ENCODE measurements at places on chromosomes 5 and 9.
A peak's percentile ranks its signal among the peaks of the same experiment; 100 is the strongest.

DNA sequence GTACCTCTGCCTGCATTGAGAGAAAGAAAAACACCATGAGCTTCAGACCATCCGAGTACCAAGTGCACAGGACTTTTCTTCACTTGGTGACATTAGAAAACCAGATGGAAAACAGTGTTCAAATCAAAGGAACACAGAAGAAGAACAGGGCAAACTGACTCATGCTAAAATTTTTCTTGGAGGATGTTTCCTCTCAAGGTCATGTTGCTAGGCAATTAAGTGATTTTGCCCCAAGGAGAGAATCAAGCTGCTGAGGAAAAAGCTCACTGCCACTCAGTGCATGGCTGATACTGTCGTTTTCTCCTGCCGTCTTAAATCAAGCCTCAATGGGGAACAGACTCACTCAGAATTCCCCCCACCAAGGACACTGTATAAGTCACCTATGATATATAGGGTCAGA, 57.9 kb upstream of the SIMC1 start:
- DNase-seq, result no peak

DNA sequence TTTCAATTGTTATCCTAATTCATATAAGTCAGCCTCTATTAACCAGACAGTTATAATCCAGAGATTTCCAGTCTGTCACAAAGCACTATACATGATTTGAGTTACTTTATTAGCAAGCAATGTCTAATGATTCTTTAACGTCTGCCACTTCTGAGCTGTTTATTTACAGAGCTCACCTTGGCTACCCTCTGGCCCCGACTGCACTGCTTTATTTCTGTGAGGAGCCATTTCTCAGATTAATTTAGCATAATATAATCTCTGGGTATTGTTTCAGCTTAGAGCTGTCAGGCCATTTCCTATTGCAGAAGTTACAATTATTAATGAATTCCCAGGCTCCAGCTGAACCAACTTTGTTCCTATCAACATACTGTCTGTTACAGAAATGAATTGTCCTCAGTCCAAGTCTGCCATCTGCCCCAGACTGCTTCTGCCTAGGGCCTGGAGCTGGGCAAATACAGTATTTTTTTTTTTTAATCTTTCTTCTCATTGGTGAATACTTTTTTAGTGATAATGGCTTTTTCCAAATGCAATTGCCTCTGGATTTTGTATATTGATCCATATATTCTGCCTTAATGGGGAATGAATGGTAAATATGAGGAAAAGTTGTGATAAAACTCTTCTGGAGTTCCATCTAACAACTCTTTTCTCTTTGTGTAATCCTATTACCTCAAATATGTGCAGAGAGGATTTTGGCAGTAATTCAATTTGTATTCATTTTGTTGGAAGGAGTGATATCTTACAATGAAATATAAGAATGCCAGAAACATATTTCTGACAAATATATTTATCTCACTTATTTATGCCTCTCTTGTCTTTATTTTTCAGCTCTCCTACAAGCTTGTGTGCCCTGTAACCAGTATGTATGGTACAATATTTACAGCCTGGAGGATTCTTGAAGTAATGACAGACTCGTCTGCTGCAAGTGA, 104.7 kb downstream of the FOCAD start:
- DNase-seq, result no peak

- no peak for DNase-seq
These were observed 195.7 kb downstream of the CRB2 start for GRCh38 chr9:123551734-123552133.

DNA sequence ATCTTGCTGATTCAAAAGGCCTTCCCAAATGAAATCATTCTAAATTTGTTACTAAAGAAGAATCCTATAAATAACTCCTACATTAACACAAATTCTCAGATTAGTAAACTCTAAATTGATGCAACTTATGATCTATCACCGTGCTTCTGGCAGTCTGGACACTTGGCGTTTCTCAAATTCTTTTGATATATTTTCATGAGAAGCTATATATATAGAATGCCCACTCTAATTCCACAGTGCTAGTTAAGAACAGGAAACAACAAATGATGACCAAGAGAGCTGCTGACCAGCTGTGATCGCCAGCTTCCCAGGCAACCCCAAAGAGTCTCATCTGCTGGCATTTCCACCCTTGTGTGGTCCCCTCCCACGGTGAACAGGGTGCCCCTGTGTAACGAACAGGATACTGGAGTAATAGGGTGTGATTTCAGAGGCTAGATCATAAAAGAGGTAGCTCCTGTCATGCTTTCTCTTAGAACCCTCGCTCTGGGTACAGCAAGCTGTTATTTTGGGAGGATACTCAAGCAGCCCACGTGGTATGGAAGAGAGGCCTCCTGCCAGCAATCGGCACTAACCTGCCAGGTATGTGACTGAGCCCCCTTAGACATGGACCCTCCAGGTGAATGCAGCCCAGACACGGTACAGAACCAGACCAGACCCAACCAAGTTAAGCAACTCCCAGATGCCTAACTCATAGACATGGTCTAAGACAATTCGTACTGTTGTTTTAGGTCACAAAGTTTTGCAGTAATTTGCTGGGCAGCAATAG, 64.7 kb downstream of the CDC14B start:
- DNase-seq, result no peak

DNA sequence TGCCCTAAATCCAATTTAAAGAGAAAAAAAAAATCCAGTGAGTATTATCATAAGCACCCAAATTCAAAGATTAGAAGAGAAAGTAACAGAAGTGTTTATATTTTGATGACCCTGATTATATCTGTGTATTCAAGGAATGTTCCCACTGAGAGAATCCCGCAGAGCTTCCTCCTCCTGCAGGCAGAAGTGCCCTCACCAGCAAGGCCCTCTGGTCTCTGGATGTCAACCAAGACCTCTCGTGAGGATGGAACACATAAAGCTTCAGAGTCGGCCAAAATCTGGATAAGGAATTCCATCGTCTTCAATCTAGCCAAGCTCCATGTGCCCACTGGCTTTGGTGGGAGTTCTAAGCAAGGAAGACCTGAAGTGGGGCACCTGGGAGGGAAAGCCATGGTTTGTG, 18.1 kb downstream of the PTCH1 start:
- no peak for DNase-seq

DNA sequence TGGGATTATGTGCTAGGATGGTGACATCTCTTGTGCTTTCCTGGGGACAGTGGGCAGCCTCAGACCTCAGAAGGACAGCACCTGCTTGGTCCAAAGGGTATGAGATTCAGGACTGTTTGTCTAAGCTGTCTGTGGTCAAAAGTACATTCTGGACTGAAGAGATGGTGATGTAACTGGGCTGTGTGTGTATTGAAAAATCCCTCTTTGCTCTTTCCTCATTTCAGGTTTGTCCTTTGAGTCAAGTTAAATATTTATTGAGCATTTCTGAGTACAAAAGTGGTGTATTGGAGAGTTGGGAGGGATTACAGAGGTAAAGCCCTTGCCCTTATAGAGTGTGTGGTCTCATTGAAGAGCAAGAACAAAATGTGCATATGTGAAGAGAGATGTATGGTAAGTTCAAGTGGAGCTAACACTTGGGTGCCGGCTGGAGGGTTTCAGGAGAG, 46.7 kb downstream of the RCL1 start:
- no peak for DNase-seq

- peak; percentile 51 for DNase-seq
These were observed 1.6 kb downstream of the CSNK1A1 start for GRCh38 chr5:149549461-149550267.

GRCh38 chr9:95182854-95183563, 134.5 kb downstream of the FANCC start:
- no peak for DNase-seq

- no peak for DNase-seq
These were observed 14.7 kb downstream of the BICD2 start for GRCh38 chr9:92749934-92750315.

DNA sequence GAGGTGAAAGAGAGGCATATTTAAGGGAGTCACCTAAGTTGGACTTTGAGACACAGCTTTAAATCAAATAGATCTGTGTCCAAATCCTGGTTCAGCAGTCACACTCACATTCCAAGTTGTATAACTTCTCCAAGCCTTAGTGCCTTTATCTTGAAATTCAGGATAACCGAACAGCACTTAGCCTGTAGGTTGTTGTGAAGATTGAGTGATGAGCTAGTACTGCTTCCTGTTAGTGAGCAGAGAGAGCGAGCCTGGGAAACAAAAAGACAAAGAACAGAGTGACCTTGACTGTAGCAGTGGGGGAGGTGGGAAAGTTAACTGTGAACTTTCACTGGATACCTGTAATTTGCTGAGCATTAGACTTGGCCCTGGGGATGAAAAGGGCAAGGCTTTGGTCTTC, 22.4 kb downstream of the MAML1 start:
- no peak for DNase-seq

DNA sequence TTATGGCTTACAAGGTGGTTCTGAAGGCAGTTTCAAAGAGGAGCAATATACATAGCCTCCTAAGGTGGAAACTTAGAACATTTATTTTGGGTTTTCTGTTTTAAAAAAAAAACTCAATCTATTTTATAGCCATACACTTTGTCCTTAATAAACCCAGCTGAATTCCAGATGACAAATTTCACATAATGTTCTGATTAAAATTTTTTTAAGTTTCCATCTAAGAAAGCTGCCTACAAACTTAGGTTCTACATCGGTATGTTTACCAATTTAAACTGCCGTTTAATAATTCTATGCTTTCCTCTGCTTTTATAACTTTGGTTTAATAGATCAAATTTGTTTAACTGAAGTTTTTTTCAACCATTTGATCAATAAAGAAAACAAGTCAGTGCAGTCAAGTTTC, 12.5 kb downstream of the NR3C1 start:
- no peak for DNase-seq

GRCh38 chr5:156402387-156402921, 75.5 kb downstream of the SGCD start:
- DNase-seq, result peak; percentile 10

- no peak for DNase-seq
These were observed 239.0 kb downstream of the ISL1 start for GRCh38 chr5:51622161-51622790.

- DNase-seq, result no peak
These were observed 337.5 kb downstream of the ZNF608 start for GRCh38 chr5:124408738-124409453.

- DNase-seq, result no peak
These were observed 4.0 kb downstream of the ANKRD55 start for GRCh38 chr5:56229111-56229510.

DNA sequence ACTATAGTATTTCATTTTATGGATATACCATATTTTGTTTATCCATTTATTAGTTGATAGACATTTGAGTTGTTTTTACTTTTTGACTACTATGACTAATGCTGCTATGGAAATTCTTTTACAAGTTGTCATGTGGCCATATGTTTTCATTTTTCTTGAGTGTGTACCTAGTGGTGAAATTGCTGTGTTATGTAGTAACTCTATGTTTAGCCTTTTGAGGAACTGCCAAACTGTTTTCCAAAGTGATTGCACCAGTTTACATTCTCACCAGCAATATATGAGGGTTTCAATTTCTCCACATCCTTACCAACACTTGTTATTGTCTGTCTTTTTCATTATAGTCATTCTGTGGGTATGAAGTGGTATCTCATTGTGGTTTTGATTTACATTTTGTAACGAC, 75.4 kb downstream of the GRIA1 start:
- DNase-seq, result no peak

DNA sequence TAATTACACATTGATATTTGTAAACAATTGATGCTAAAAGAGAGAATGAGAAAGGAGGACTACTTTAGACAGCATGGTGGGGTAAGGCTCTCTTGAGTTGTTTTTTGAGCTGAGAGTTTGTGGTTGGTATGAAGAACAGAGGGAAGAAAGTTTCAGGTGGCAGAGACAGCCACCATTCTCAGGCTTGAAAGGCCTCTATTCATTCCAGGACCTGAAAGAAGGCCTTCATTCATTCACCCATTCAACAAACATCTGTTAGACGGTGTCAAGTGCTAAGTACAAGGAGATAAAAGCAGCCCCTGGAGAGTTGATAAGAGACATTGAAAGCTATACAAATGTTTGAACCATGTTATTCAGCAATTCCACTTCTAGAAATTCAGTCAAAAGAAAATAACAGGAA, 21.7 kb upstream of the ADAM19 start:
- DNase-seq, result no peak

DNA sequence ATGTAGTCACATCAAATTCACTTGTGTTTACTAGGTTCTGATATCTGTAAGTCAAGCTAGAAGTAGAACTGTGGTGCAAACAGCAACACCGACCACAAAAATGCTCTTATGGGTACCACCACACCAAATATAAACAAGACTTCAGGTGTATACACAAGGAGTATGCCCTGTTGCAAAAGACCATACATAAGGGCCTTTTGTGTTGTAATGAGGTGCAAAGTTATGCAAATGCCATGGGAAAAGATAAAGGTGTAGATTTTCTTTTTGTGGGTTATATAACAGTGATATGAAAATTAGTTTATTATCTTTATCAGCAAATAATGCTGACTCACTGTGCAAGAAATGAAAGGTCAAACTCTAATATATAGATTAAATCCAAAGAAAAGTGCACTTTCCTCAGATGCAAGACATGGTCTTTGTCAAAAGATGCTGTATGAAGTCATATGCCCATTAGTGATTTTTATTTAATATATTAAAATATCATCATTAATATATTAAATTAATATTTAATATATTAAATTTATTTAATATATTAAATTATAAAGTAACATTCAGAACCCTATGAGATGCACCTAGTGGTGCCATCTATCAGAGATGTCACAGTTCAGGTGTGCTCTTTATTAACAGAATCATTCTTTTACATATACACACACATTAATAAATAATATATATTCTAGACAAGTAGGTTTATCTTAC, 26.7 kb upstream of the ALDH1A1 start:
- DNase-seq, result no peak

DNA sequence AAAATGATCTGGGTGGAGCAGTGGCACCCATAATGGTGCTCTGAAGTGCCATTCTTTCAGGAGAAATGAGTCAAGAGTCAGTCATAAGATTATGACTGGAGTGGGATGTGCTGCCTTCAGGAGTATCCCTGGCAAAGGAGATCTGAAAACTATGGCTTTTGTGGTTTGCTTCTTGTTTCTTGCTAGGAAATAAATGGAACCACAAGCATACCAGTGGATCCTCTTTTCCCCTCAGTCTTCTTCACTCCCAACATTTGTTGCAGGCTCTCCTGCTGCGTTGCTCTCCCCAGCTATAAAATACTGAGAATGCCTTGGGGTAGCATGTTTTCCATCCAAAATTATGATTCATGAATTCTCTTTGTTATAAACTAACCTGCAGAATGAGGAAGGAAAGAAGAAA, 199.1 kb downstream of the NNT start:
- no peak for DNase-seq

- no peak for DNase-seq
These were observed 178.6 kb downstream of the FGF18 start for GRCh38 chr5:171597946-171598640.

- no peak for DNase-seq
These were observed 120.8 kb upstream of the MTAP start for GRCh38 chr9:21681641-21682040.
